ENCODE measurements at places on chromosomes 3 and 15.
A peak's percentile ranks its signal among the peaks of the same experiment; 100 is the strongest.

DNA sequence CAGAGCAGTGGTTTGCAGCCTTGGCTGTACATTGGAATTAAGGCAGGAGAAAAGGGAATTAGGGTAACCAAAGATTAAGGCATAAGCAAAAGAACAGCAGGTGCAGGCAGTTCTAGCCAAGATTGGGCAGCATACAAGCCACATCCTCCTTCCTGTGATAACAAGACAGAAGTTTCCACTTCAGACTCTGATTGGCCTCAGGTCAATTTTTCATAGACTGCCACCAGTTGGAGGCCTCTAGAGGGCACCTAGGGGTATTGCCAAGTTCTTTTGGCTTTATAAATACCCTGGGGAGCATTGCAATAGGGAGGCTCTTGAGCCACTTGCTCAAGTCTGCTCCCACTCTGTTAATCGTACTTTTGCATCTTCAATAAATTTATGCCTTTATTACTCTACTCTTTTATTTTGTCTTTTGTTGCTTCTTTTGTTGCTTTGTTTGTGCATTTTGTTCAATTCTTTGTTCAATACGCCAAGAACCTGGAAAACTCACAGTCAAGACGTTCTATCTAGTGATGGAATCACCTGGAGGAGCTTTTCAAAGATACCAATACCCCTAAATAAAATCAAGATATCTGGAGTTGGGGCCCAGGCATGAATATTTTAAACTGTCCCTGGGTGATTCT lies 32.2 kb upstream of the FMN1 start:
- peak; percentile 78 for DNase-seq

DNA sequence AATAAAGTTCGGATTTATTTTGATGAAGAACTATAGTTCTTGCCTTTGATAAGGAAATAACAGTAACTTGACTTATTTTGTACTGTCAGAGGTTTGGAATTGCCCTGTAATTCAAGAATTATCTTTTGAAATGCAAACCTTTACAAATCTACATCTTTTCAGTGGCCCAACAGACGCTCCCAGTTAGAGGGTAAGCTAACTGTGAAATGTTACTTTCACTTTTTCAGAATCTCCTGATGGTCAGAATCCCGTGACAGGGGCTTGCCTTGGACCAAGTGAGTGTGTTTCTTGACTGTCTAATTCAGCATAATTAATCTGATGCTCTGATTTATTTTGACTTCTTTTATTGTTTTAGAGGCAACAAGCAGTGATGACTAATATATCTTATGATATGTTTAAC lies 262.5 kb downstream of the PLOD2 start:
- no peak for DNase-seq

DNA sequence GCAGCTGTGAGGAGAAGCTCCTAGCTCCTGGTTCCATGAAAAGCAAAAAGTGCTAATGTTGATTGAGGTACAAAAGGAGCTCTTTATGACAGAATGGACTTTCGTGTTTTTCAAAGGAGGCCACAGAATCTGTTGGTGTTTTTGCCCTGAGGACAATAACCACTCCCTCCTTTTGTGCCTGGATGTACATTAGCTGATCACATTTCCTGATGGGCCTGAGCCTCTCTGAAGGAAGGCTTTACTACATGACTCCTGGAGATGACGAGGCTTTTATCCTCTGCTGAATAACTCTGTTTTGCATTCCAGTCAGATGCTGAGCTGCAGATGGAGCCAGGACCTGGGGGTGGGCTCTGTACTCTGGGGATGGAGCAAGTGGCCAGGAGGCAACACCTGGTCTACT lies 301.9 kb downstream of the CACNA2D3 start:
- DNase-seq, result no peak

- DNase-seq, result peak; percentile 81
Measured at GRCh38 chr3:152183473-152183872, 85.3 kb upstream of the MBNL1 start.

- DNase-seq, result peak; percentile 79
Measured at GRCh38 chr3:112582244-112582874, 20.5 kb downstream of the SLC35A5 start.

- DNase-seq, result no peak
Measured at GRCh38 chr3:84547971-84548970, 410.5 kb upstream of the CADM2 start.

- DNase-seq, result no peak
Measured at GRCh38 chr3:10768708-10769394, 47.2 kb upstream of the SLC6A11 start.

DNA sequence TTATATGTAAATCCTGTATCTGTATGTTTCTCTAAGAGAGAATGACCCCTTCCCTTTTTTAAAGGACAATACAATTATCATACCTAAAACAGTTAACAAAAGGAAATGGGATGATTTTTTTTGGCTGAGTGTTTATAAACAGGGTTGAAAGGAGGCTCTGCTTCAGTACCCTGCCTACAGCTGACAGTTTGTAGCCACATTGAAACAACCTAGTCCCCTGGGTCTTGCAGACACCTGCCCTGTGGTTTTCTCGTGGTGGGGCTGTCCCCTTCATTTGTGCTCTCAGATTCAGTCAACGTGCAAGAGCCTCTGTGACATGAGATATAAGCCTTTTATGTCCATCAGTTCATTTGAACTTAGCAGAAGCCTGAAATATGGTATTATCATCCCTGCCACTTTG lies 2.3 kb upstream of the HMCES start:
- peak; percentile 62 for DNase-seq

- DNase-seq, result no peak
Measured at GRCh38 chr3:135694142-135694541, 271.4 kb upstream of the PPP2R3A start.

DNA sequence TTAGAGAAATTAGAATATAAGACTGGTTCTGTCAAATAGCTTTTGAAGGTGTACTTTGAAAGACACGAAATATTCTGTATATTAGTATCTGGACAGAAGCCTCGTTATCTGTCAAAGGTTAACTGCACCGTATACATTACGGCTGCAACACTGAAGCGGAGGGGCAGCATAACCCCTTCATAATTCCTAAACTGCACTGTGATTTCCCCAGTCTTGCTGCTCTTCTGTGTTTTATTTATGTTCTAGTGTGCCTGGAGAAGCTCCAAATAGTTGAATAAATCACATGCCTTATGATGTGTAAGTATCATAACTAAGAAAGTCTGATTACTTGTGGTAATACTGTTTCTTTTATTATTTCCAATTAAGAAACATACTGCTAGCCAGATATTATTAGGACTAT lies 285.7 kb upstream of the ROBO2 start:
- no peak for DNase-seq

GRCh38 chr3:165206454-165207266 lies 10.5 kb upstream of the SLITRK3 start:
- peak; percentile 78 for DNase-seq

DNA sequence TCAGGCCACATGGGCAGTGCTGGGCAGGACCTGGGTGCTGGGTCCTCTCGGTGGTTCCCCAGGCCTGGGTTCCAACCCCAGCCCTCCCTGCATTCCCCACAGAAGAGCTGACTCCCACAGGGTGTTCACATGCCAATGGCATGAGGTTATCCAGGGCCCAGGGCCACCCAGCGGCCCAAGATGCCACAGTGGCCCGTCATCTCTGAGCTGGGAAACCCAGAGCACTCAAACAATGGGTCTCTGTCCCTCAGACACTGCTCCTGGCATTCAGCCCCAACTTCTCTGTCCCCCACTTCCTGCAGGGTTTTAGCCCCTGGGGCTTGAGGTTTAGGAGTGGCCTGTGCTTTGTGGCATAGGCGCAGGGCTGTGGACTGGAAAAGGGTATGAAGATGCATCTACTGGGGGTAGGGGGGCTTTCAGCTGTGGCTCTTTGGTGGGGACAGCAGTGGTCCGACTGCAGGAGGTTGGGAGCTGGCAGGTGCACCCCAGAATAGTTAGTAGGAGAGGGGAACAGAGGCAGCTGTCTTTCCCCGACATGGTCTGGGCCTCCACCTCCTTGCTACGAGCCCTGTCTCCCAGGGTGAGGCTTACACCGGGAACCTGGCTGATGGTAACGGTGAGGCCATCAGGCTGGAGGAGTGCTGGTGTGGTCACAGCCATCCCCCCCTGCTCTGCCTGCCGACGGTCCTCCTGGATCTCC lies 1.7 kb downstream of the CCDC9B start:
- no peak for DNase-seq

GRCh38 chr3:122932251-122932967 lies 95.2 kb downstream of the SEMA5B start:
- no peak for DNase-seq

DNA sequence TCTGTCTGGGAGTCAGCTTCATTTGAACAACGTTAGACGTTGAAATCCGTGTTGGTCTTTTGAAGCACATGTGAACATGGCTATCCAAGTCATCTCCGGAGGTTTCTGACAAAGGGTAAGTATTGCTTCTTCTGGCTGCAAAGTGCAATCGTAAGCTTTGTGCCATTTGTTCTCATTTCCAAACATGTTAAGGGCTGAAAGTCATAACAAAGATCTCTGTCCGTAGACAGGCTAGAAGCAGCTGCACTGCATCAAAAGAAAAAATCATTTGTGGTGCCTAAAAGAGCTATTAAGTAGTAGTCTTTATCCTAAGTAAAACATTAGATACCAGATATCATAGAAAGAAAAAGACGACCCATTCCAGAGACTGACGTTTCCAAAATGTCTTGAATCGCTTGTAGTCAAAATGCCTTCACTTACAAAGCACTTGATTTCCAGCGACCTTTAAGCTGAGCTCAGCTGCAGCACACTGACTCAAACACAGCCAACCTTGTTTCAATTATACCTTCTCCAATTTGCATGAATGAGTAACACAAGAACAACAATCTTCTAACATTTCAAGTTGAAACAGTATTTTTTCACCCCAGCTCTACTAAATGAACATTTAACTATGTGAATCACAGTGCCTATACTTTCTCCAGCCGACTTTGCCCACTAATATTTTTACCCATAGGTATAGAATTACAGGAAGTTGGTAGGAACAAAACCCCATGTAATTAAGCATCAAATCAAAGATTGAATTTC lies 76.6 kb downstream of the NEDD4 start:
- DNase-seq, result no peak

DNA sequence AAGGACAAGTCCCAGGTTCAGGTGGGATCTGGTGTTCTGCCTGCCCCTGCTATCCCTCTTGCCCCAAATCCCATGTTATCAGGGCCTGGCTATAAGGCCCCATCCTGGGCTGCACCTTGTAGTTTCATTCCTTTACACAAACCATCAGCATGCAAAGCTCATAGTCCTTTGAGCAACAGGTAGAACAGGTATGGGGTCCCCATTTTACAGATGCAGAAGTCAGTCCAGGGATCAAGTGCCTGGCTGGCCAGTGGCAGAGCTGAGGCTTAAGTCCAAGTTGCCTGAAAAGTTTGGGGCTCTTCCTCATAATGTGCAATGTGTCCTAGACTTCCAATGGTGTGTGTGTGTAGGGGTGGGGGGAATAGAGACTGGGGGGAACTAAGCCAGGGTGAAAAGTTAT lies 11.9 kb downstream of the RBPMS2 start:
- no peak for DNase-seq

DNA sequence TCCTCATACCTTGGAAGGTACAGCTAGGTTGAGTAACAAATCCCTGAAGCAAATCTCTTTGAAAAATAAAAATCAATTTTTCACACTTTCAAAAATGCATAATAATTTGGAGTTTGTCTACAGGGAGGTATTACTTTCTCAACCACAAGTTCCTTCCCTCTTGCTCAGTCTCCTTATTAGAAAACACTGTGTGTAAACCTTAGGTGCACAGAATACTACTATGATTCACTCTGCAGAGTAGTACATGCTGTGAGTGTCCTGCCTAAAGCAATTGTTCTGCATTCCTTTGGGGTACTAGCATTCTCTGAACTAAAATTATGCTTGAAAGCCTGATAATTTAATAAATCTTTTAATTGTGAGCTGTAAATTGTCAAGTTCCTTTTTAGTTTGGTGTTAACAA lies 115.9 kb upstream of the EPHA3 start:
- no peak for DNase-seq

GRCh38 chr15:68608206-68608843 lies 29.5 kb downstream of the CORO2B start:
- DNase-seq, result no peak

GRCh38 chr15:72312605-72313447 lies 7.1 kb downstream of the CELF6 start:
- DNase-seq, result peak; percentile 88

DNA sequence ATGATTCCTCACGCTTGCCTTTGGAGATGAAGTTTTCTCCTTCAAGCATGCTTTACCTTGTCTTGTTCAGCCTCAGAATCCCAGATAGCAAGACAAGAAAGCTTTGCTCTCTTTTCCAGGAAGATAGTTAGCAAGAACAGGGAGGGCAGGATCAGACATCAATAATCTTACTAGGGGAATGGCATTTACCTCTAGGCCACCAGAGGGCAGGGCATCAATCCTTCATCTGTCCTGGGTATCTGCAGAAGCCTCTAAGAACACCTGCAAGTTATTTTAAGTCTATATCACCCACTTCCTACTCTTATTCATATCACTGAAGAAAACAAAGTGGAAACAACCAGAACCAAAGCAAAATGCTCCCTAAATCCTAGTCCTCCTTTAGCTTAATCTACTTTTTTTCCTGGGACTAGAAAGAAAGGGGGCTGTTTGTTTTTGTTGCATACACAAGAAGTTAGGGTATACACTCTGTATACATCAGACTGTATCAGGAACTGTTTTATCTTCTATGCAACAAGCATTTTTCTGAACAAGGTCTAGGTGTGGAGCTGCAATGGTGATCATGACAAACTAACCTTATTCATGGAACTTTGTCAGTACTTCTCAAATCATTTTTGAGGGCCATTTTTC lies 862.5 kb downstream of the CADM2 start:
- no peak for DNase-seq

DNA sequence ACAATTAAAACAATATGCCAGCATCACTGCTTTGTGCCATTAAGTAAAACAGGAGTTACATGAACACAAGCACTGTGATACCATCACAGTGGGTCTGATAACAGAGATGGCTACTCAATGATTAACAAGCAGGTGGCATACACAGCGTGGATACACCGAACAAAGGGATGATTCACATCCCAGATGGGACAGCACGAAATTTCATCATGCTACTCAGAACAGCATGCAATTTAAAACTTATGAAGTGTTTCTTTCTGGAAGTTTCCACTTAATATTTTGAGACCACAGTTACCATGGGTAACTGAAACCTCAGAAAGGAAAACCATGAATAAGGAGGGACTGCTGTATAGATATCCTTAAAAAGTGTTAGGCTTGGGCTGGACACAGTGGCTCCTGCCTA lies 44.5 kb downstream of the SLC24A1 start:
- peak; percentile 30 for DNase-seq

DNA sequence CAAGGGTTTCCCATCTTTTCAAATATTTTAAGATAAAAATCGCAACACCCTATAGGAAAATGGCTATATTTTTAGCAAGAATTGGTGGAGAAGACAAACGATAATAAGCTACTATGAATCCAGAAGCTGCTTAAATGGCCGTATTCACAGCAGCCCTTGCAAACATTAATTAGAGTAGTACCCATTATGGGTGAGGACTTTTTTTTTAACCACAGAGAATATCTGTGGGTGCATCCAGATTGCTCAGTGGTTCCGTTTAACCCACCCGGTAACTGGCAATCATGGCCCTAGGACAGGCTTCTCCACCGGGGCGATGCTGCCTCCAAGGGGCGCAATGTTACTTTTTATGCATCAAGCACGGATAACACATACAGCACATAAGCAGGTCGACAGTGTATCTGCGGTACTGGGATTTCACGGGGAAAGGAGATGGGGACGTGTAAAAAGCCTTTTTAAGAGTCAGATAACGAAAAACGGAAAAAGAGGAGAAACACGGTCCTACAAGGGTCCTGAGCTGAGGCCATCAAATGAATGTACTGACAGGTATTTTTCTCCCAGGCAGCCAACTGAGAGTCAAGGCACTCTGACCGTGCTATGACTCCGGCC lies 968 bp upstream of the TMEM266 start:
- DNase-seq, result peak; percentile 72
